Aorta (tissue), 5 donors: ENCODE measurements at places on chromosomes 6 and 20. TPM values are rescaled to one million over a fixed set of nuclear protein-coding genes. Genes with fewer than 3 reads are reported as not detected.

Gene HDGFL1
- not detected for polyA plus RNA-seq

Gene OTOR
- not detected for polyA plus RNA-seq

Gene NCOA5
- polyA plus RNA-seq = 10.4 TPM

- DNase-seq = no peak
Measured at GRCh38 chr20:40156600-40157317, 532.3 kb downstream of the MAFB start.

GRCh38 chr6:143621876-143622605 lies 55.7 kb upstream of the PHACTR2 start:
- no peak for DNase-seq

DNA sequence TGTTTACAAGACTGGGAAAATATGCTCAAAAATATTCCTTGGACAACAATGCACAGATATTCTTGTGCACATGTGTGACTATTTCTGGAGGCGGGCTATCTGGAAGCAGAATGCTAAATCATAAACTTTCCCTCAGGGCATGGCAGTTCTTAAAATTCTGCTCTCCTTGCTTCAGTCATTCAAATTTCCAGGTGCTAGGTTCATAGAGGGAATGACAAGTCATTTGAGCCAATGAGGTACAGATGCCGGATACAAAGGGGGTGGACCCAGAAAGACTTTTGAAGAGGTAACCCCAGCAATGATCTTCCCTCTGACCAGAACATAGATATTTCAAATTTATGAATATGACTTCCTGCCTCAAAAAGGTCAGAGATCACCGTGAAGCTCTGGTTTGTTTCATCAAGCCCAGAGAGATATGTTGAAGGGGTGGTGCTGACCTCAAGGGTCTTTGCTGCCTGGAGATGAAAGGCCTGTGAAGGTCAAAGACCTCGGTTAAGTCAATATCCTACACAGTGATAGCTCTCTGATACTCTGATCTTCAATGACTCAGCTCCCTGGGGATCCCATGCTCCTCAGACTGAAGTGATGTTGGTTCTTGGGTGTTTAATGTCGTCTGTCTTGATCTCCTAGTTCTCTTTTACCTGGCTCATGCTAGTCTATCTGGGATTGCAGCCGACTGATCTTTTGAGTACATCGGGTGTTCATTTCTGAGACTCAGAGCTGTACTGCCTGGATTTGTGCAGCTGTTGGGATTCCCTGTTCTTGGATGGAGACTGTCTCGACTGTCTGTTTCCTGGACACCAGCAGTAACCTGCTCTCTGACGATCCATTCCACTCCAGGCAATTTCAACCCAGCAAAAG lies 47.5 kb upstream of the TSHZ2 start:
- DNase-seq = no peak

GRCh38 chr20:51437182-51437924 lies 105.2 kb downstream of the NFATC2 start:
- DNase-seq = no peak

- DNase-seq = no peak
Measured at GRCh38 chr6:156840136-156840535, 63.0 kb downstream of the ARID1B start.

GRCh38 chr20:50930139-50930975 lies 880 bp downstream of the ADNP start:
- DNase-seq = peak; percentile 48

DNA sequence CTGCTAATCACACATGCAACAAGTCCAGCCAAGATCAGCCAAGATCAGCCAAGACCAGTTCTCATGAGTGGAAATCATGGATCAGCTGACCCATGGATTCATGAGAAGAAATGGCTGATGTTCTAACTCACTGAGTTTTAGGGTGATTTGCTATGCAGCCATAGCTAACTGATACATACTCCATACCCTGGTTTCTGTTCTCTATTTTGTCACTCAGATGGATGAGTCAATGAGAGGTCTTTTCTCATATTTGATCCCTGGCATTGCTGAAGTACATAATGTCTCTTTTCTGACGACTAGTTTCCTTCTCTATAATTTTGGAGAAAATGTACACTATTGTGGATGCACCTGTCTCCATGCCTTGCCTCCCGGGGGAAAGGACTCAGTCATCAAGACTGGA lies 118.4 kb upstream of the LY86 start:
- DNase-seq = no peak

- no peak for DNase-seq
Measured at GRCh38 chr6:114556846-114557488, 214.1 kb upstream of the HS3ST5 start.
